Smooth muscle cell of bladder (primary cell): ENCODE measurements at places on chromosomes 1 and 21. TPM values are rescaled to one million over a fixed set of nuclear protein-coding genes. Genes with fewer than 3 reads are reported as not detected.

Gene NDUFV3
- 43.2 and 46.5 TPM in 2 replicates for total RNA-seq

Gene HSD3B2
- not detected in 2 replicates for total RNA-seq

Gene GBP6
- total RNA-seq = under 0.01 TPM in 1 of 2 replicates, not detected in the other

Gene GGPS1
- 19.5 and 23.9 TPM in 2 replicates for total RNA-seq

Gene AADACL3
- total RNA-seq = not detected in 2 replicates

Gene NUAK2
- 3.9 and 4.8 TPM in 2 replicates for total RNA-seq
